ENCODE measurements at places on chromosomes 12 and 14.

DNA sequence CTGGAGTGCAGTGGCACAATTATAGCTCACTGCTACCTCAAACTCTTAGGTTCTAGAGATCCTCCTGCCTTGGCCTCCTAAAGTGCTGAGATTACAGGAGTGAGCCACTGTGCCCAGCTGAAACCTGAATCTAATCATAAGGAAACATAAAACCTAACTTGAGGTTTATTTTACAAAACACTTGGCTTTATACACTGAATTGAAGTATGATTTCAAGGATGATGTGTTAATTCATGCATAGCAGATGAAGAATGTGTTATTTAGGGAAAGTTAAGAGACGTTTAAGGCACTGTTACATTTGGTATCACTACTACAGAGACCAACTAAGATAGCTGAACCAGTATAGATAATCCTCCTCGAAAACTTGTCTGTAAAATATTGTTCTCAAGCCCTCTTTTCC, 6.4 kb downstream of the DICER1 start:
- DNase-seq, result no peak

DNA sequence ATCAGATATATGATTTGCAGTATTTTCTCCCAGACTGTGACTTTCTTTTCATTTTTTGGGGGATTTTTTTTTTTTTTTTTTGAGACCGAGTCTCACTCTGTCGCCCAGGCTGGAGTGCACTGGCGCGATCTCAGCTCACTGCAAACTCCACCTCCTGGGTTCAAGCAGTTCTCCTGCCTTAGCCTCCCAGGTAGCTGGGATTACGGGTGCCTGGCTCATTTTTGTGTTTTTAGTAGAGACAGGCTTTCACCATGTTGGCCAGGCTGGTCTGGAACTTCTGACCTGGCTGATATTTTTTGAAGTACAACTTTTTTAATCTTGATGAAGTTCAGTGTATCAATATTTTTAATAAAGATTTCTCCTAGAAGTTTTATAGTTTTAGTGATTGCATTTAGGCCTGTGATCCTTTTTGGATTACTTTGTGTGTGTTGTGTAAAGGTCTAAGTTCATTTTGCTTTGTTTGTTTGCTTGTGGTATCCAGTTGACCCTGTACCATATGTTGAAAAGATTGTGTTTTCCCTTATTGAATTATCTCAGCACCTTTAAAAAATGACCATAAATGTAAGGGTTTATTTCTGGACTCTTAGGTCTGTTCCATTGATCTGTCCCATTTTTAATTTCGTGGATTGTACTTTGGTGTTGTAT, 24.2 kb downstream of the BORCS5 start:
- no peak for DNase-seq

GRCh38 chr14:32571995-32572866, 243.1 kb downstream of the AKAP6 start:
- no peak for DNase-seq

GRCh38 chr12:50979369-50980052, 27.2 kb downstream of the HIGD1C start:
- no peak for DNase-seq

DNA sequence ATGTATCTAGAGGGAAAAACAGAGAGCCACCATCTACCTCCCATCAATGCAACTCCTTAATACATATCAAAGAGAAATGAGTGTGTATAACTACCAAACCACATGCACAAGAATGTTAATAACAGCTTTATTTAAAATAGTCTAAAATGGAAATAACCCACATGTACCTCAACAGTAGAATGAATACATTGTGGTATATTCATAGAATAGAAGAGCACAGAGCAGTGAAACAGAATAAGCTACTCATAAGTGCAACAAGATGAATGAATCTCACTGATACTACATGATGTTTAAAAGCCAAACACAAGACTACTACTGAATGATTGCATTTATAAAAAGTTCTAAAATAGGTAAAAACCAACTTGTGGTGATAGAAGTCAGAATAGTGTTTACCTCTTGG, 232.5 kb downstream of the BTG1 start:
- DNase-seq, result no peak

- no peak for DNase-seq
Observed at GRCh38 chr12:65879878-65880277, 55.6 kb downstream of the HMGA2 start.

GRCh38 chr12:24798335-24798734, 150.6 kb downstream of the BCAT1 start:
- no peak for DNase-seq

Measured in stimulated activated CD8-positive, alpha-beta memory T cell treated with anti-CD3 and anti-CD28 coated beads, Interleukin-12 subunit alpha, Interleukin-12 subunit beta, amount 100 ng/mL, for 1 hour (primary cell).